ENCODE measurements at places on chromosomes 12 and 14.

GRCh38 chr14:61050417-61050816 lies 69.4 kb downstream of the SLC38A6 start:
- DNase-seq = no peak

DNA sequence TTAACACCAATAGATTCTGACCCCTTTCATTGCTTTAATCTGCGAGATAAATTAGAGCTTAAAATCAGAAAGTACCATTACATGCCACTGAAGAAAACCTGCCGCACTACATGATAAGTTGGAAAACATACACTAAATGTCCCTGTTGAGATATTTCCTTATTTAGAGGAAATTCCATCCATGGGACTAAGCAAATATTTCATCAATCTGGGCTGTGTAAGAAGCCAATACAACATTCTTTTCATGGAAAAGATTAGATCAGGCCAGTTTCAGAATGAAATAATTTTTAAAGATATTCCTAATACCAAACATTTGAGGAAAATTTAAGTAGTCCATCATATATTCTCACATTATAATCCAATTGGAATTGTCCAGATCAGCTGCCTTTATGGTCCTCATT lies 112.8 kb downstream of the LLPH start:
- no peak for DNase-seq

- no peak for DNase-seq
These were observed 28.6 kb upstream of the ARL1 start for GRCh38 chr12:101436136-101436535.

DNA sequence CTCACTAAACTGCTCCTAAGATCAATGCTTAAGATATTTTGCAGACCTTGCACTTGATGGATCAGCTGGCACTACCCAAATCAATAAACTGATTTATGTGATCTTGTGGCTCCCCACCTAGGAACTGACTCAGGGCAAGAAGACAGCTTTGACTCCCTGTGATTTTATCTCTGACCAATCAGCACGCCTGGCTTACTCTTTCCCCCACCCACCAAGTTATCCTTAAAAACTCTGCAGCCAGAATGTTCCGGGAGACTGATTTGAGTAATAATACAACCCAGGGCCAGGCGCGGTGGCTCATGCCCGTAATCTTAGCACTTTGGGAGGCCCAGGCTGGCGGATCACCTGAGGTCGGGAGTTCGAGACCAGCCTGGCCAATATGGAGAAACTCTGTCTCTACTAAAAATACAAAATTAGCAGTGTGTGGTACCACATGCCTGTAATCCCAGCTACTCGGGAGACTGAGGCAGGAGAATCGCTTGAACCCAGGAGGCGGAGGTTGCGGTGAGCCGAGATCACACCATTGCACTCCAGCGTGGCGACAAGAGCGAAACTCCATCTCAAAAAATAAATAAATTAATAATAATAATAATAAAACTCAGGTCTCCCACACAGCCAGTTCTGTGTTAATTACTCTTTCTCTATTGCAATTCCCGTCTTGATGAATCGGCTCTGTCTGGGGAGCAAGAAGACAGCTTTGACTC lies 12.0 kb downstream of the MORN3 start:
- DNase-seq = no peak

GRCh38 chr14:81555684-81556083 lies 22.0 kb upstream of the SEL1L start:
- DNase-seq = no peak

GRCh38 chr14:94474581-94475031 lies 1.4 kb downstream of the SERPINA9 start:
- no peak for DNase-seq

DNA sequence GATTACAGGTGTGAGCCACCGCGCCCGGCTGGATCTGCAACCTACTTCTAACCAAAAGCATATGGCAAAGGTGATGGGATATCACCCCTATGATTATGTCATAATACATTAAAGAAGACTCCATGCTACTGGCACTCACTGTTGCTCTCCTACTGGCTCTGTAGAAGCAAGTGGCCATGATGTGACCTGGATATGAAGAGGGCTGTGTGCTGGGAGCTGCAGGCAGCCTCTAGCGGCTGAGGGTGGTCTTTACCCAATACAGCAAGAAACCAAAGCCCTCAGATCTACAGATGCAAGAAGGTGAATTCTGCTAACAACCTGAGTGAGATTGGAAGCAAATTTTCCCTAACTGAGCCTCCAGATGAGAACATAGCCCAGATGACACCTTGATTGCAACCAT lies 34.2 kb upstream of the TRIM9 start:
- DNase-seq = no peak

GRCh38 chr14:104281768-104282301 lies 143.4 kb downstream of the KIF26A start:
- DNase-seq = no peak

Data from hematopoietic multipotent progenitor cell treated with erythropoietin and hydrocortisone succinate and interleukin-3 and kit ligand, for 17 days (in vitro differentiated cells).